ENCODE measurements at places on chromosomes 1 and 21. TPM values are rescaled to one million over a fixed set of nuclear protein-coding genes. Genes with fewer than 3 reads are reported as not detected.

- peaks cover 8% of the 10 kb centered on the region for H3K4me1 ChIP-seq
- no peaks in the 10 kb centered on the region for H3K27me3 ChIP-seq
Observed at GRCh38 chr1:30721341-30721793, 2.0 kb downstream of the MATN1 start.

DNA sequence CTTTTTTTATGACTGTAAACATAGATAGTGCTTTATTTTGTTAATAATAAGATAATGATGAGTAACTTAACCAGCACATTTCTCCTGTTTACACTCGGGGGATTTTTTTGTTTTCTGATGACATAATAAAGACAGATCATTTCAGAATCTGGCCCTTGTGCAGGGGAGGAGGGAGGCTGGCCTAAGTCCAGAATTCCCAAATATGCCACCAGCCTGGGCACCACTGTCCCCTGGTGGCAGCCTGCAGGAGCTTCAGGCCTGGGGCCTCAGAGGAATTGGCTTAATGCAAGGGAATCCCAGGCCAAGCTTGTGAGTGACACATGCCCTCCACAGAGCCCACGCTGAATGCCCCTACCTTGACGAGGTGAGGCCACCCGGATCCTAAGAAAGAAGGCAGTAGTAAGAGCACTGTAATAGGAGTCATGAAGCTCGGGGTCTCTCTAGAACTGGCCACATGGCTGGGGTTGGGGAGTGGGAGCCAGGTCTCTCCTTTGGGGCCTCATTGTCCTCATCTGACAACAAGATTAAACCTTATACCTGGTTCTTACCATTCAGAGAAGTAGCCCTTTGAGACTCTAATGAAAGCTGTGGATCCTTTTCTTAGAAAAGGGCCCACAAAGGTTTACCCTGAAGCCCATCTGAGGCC lies 24.1 kb downstream of the ETNK2 start:
- H3K4me3 ChIP-seq: no peak overlapping the region
- peak; percentile 76 for DNase-seq
- H3K36me3 ChIP-seq: peaks cover 43% of the 10 kb centered on the region

DNA sequence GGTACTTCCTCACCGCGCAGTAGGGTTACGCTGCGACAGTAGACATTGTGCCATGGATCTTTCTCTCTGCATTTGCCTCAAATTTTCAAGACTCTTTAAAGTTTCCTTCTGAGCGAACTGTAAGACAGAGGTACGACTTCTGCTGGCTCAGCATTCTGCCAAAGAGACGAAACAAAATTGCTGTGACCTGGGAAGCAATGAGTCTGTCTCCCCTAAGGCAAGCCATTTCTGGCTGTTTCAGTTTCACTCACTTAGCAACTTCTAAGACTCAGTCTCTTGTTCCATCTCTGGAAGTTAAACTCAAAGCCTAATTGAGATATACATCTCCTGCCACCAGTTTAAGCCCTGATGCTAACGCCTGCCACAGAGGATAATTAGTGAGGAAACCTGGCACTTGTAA lies 510.9 kb upstream of the DAB1 start:
- H3K27me3 ChIP-seq: no peaks in the 10 kb centered on the region
- H3K36me3 ChIP-seq: no peaks in the 10 kb centered on the region
- H3K4me3 ChIP-seq: no peak overlapping the region
- H3K4me1 ChIP-seq: no peaks in the 10 kb centered on the region
- H3K27ac ChIP-seq: no peak overlapping the region

DNA sequence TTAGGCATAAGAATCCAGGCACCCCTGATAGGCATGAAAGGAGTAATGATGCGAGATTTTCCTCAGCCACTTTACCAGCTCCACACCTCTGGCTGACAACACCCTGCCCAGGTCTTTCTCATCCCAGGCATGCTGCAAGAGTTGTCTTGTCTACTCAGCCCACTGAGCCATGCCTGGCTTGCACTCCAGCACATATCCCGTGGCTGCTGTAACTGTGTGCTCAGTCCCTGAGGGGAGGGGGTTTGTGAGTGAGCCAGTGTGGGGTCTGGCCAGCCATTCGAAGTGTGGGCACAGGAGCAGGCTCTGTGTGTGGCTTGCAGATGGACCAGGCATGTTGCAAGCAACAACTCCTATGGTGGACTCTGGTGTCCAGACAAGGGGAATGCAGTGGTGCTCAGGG lies 529.6 kb downstream of the ADGRL2 start:
- H3K36me3 ChIP-seq: no peaks in the 10 kb centered on the region
- H3K27me3 ChIP-seq: no peaks in the 10 kb centered on the region
- H3K4me1 ChIP-seq: no peaks in the 10 kb centered on the region
- no peak overlapping the region for H3K27ac ChIP-seq
- H3K4me3 ChIP-seq: no peak overlapping the region

Gene IGFN1
- total RNA-seq: 0.81 TPM

Measured in upper lobe of right lung (tissue), 1 donor.